ENCODE measurements at places on chromosomes 6 and 20. TPM values are rescaled to one million over a fixed set of nuclear protein-coding genes. Genes with fewer than 3 reads are reported as not detected.

Gene SOBP
- total RNA-seq, result 0.91 TPM

Gene PAX1
- 0.05 TPM for total RNA-seq

Gene FILIP1
- 0.32 TPM for total RNA-seq

Gene HCRTR2
- not detected for total RNA-seq

Gene LPA
- total RNA-seq, result 0.02 TPM

Gene MACROD2
- 0.74 TPM for total RNA-seq

Gene FABP7
- not detected for total RNA-seq

Gene PDYN
- not detected for total RNA-seq

Gene PRRC2A
- total RNA-seq, result 87.3 TPM

Gene C6orf132
- 1.8 TPM for total RNA-seq

Gene CLPSL1
- total RNA-seq, result not detected

Gene SLC24A3
- not detected for total RNA-seq

Gene ISM1
- 0.43 TPM for total RNA-seq

Gene BPIFB1
- not detected for total RNA-seq

Gene ARMH2
- not detected for total RNA-seq

Gene NNAT
- total RNA-seq, result not detected

Gene GFOD1
- 2.0 TPM for total RNA-seq

Gene ME1
- 39.8 TPM for total RNA-seq

Gene OR2J3
- not detected for total RNA-seq

Gene TNNC2
- not detected for total RNA-seq

Gene PDE10A
- 36.1 TPM for total RNA-seq

Gene GABRR1
- not detected for total RNA-seq

Gene CDKAL1
- 4.0 TPM for total RNA-seq

Gene BMP2
- 0.47 TPM for total RNA-seq

Gene DEFB128
- not detected for total RNA-seq

Gene CCR6
- total RNA-seq, result 0.07 TPM

Gene DCDC2
- total RNA-seq, result 3.2 TPM

Gene DTNBP1
- total RNA-seq, result 11.6 TPM

Gene TSPYL4
- 2.9 TPM for total RNA-seq

Gene ZNF391
- total RNA-seq, result 0.23 TPM

Gene MAS1
- total RNA-seq, result not detected

Gene FOXF2
- 24.4 TPM for total RNA-seq

Gene SEL1L2
- total RNA-seq, result not detected

Gene KCNQ2
- total RNA-seq, result 0.81 TPM

Gene EYS
- 0.19 TPM for total RNA-seq

Gene HDAC2
- total RNA-seq, result 83.3 TPM

Gene DNAAF9
- 4.8 TPM for total RNA-seq

Gene EPHA7
- 0.09 TPM for total RNA-seq

Gene SCRT2
- not detected for total RNA-seq

Gene SLC16A10
- total RNA-seq, result 0.48 TPM

Gene MYB
- 0.98 TPM for total RNA-seq

Gene NMBR
- total RNA-seq, result not detected

Gene BYSL
- 42.0 TPM for total RNA-seq

Gene TRIM31
- total RNA-seq, result 1.2 TPM

Gene OPN5
- not detected for total RNA-seq

Gene ZNF335
- 7.0 TPM for total RNA-seq

Gene TREM2
- not detected for total RNA-seq

Gene CFAP61
- 0.47 TPM for total RNA-seq

Gene SDC4
- total RNA-seq, result 119 TPM

Gene STK4
- 12.3 TPM for total RNA-seq

Data from A549 treated with CORT108297 at 1 μM for 4 hours (cell line).